Mesothelial cell of epicardium (in vitro differentiated cells): ENCODE measurements at places on chromosomes 16 and 17.

GRCh38 chr16:65263896-65264295 is 142.0 kb upstream of the CDH11 start:
- H3K4me3 ChIP-seq, result no peak overlapping the region
- no peak for DNase-seq
- H3K36me3 ChIP-seq, result no peaks in the 10 kb centered on the region
- H3K27ac ChIP-seq, result no peak overlapping the region
- H3K27me3 ChIP-seq, result no peaks in the 10 kb centered on the region
- no peaks in the 10 kb centered on the region for H3K4me1 ChIP-seq

DNA sequence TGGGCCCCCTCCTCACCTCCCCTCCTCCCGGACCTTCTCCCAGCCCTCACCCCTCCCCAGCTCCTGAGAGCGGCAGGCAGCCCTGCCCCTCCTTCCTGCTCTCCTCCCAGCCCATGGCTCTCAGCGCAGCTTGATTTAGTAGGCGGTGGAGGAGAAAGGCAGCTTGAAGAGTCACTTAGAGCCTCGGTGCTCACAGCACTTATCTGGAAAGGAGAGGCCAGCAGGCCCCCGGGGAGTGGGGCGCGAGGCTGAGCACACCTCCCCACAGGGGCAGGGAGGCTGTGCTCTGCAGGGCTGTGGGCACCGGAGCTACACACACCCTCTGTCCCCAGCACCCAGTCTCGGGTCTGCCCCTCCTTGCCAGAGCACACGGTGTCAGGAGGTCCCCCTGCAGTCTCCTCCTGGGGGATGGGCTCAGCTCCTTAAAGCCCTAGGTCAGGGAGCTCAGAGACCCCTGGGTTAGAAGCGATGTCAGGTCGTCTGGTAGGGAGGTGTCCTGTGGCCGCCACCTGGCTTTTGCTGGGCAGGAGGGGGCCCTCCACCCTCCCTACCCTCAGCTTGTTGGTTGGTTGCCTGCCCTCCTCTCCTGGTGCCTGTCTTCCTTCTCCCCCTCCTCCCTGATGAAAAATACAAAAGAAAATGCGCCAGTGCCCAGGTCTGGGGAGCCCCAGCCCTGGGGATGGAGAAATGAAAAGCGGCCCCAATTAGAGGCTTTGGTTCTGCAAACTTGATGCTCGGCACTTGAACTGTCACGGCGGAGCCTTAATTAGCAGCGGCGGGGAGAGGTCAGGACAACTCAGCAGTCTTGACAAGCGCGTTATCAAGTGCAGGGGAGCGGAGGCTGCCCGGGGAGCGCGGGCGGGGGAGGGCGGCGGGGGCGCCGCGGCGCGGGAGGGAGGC is 151.1 kb upstream of the GSE1 start:
- peak; percentile 79 for DNase-seq
- H3K4me1 ChIP-seq, result peaks cover 58% of the 10 kb centered on the region
- H3K36me3 ChIP-seq, result peaks cover 2% of the 10 kb centered on the region
- peak overlapping the region; percentile 97 for H3K27ac ChIP-seq
- H3K4me3 ChIP-seq, result peak overlapping the region; percentile 80

- peak overlapping the region; percentile 88 for H3K4me3 ChIP-seq
- peak overlapping the region; percentile 92 for H3K27ac ChIP-seq
- DNase-seq, result peak; percentile 33
- H3K27me3 ChIP-seq, result peaks cover 36% of the 10 kb centered on the region
- peaks cover 53% of the 10 kb centered on the region for H3K4me1 ChIP-seq
Observed at GRCh38 chr16:79601092-79601930, 774 bp upstream of the MAF start.

DNA sequence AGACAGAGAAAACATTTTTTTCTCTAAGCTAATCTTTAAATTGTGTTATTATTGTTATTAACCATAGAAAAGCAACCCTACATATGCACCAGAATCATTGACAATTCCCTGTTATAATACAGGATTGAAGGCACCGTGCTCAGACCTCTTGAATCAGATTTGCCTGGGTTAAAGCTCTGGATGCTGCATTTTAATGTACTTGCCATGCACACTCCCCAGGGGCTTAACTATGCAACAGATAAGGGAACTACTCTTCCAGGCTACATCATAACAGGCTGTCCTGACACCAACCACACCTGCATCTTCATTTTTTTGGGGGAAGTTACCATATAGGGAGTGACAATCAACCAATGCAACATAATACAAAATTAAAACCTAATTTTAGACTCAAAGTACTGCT is 1187.6 kb upstream of the CDH8 start:
- no peaks in the 10 kb centered on the region for H3K27me3 ChIP-seq
- no peak for DNase-seq
- no peak overlapping the region for H3K4me3 ChIP-seq
- H3K27ac ChIP-seq, result no peak overlapping the region

GRCh38 chr17:80034791-80035686 is 633 bp downstream of the TBC1D16 start:
- H3K36me3 ChIP-seq, result peaks cover 7% of the 10 kb centered on the region
- peak overlapping the region; percentile 95 for H3K27ac ChIP-seq
- no peaks in the 10 kb centered on the region for H3K27me3 ChIP-seq
- no peak for DNase-seq
- H3K4me3 ChIP-seq, result peak overlapping the region; percentile 94

GRCh38 chr17:9587969-9588656 is 11.7 kb downstream of the CFAP52 start:
- H3K4me1 ChIP-seq, result no peaks in the 10 kb centered on the region
- no peak overlapping the region for H3K27ac ChIP-seq
- no peaks in the 10 kb centered on the region for H3K36me3 ChIP-seq
- no peaks in the 10 kb centered on the region for H3K27me3 ChIP-seq
- no peak for DNase-seq
- no peak overlapping the region for H3K4me3 ChIP-seq

DNA sequence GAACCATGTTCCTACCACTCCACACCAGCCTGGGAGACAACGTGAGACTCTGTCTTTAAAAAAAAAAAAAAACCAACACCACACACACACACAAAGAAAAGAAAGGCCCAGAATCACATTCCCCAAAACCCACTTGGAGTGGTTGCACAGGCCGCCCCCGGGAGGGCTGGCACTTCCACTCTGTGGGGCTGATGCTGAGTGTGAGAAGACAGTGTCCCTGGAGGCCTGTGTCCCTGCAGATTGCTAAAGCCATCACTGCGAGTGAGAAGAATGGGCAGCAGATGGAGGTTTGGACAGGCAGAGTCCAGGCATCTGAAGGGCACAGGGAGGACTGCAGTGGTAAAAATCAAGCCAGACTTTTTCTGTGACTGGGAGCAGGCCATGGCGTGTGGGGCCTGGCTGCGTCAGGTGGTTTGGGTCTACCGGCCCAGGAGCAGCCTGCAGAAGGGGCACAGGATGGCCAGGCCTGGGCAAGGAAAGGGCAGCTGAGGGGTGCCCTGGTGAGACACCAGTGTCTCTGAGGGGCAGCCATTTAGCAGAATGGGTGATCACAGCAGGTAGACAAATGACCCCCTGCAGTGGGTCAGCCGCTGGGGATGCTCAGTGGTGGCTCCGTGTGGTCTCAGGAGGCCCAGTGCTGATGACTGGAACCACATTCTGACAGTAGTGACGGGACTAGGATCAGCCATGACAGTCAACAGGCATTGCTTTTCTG is 13.1 kb downstream of the CTRB2 start:
- peaks cover 5% of the 10 kb centered on the region for H3K27me3 ChIP-seq
- H3K27ac ChIP-seq, result no peak overlapping the region
- H3K4me1 ChIP-seq, result peaks cover 5% of the 10 kb centered on the region

DNA sequence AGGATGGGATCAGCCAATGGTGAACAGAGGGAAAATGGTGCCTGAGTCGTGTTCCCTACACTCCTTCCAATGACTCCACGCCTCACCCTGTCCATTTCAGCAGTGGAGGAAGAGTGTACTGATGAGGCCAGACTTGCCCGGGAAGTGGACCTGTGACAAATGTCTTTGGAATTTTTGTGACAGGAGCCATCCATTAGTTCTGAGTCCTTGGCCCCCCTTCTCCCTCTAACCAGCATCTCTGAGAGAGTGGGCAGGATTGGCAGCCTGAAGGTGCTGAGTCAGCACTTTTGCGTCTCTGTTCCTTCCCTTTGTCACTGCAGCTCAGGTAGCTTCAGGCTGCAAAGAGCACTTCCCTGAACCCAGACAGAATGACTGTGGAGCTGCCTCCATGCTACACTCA is 30.8 kb downstream of the BEAN1 start:
- DNase-seq, result no peak
- no peaks in the 10 kb centered on the region for H3K36me3 ChIP-seq
- peaks cover 37% of the 10 kb centered on the region for H3K27me3 ChIP-seq
- H3K27ac ChIP-seq, result no peak overlapping the region
- H3K4me1 ChIP-seq, result no peaks in the 10 kb centered on the region

GRCh38 chr17:43768382-43768781 is 9.8 kb upstream of the SOST start:
- H3K27me3 ChIP-seq, result no peaks in the 10 kb centered on the region
- no peak for DNase-seq
- H3K4me1 ChIP-seq, result no peaks in the 10 kb centered on the region
- no peak overlapping the region for H3K4me3 ChIP-seq
- H3K36me3 ChIP-seq, result peaks cover 38% of the 10 kb centered on the region

DNA sequence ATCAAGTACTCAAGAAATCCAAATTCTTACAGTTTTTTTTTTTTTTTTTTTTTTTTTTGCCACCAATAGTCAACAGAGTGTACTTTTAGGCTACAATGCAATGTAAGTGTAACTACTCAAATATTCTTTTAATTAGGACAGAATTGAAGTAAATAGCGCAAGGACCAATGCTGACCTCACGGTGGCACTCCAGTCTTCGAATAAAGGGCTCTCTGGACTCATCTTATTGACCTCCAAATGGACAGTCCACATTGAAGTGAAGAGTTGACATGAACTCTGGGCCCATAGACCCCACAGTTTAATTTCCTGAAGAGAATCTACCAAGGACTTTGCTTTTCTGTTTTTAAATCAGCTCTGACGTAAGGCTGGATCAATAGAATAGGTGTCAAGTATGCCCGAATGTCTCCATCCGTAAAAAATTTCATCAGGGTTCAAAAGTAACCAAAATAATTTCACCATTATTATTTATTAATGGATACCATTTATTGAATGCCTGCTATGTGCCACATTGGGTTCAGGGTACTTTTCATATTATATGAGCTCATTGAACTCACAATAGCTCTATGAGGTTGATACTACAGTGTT is 7.3 kb upstream of the DDX52 start:
- H3K27me3 ChIP-seq, result peaks cover 70% of the 10 kb centered on the region
- DNase-seq, result no peak
- H3K36me3 ChIP-seq, result no peaks in the 10 kb centered on the region
- no peak overlapping the region for H3K27ac ChIP-seq
- H3K4me3 ChIP-seq, result no peak overlapping the region

DNA sequence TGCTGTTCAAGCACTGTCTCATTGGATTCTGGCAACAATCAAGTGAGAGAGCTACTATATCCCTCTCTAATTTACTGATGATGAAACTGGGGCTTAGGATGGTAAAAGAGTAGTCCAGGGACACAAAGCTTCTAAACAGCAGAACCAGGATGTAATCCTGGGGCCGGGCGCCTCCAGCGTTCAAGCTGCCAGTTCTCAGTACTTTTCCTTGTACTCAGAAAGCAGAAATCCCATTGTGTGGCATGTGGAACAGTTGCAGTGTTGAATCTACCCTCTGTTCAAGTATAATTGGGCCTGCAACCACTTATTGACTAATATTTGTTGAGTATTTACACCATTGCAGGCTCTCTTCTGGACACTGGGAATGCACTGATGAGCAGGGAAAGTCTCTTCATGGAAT is 14.5 kb upstream of the CDH13 start:
- no peaks in the 10 kb centered on the region for H3K4me1 ChIP-seq
- H3K27ac ChIP-seq, result no peak overlapping the region
- H3K27me3 ChIP-seq, result peaks cover 13% of the 10 kb centered on the region
- no peaks in the 10 kb centered on the region for H3K36me3 ChIP-seq

DNA sequence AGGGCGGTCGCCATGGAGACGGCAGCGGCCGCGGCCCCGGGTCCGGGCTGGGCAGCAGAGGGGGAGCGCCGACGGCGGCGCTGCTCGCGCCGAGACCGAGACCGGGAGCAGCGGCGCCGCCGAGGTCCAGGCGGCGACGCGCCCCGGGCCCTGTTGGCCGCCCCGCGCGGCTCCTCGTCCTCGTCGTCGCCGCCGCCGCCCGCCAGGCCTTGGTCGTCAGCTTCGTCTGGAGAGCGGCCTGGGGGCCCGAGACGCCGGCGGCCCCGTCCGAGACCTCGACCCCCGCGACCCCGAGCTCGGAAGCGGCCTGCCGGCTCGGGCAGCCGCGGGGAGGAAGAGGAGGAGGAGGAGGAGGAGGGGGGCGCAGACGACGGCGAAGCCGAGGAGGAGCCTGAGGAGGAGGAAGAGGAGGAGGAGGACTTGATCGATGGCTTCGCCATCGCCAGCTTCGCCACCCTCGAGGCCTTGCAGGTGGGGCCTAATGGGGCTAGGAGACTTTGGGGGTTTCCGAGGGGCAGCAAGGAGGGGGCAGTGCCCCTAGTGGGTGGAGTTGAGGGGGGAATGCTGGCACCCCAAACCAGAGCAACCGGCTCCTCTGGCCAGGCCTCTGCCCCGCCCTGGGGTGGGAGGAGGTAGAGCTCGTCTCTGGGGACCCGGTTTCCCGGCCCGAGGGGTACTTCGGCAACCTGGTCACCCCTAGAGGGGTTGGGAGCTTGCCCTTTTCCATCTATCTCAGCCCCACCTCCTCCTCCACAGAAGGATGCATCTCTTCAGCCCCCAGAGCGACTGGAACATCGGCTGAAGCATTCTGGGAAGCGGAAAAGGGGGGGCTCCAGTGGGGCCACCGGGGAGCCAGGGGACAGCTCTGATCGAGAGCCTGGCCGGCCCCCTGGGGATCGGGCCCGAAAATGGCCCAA is 1.5 kb downstream of the FBRS start:
- peak; percentile 61 for DNase-seq
- peaks cover 36% of the 10 kb centered on the region for H3K4me1 ChIP-seq
- H3K27ac ChIP-seq, result peak overlapping the region; percentile 66
- H3K36me3 ChIP-seq, result peaks cover 17% of the 10 kb centered on the region
- H3K4me3 ChIP-seq, result peak overlapping the region; percentile 73
- no peaks in the 10 kb centered on the region for H3K27me3 ChIP-seq

DNA sequence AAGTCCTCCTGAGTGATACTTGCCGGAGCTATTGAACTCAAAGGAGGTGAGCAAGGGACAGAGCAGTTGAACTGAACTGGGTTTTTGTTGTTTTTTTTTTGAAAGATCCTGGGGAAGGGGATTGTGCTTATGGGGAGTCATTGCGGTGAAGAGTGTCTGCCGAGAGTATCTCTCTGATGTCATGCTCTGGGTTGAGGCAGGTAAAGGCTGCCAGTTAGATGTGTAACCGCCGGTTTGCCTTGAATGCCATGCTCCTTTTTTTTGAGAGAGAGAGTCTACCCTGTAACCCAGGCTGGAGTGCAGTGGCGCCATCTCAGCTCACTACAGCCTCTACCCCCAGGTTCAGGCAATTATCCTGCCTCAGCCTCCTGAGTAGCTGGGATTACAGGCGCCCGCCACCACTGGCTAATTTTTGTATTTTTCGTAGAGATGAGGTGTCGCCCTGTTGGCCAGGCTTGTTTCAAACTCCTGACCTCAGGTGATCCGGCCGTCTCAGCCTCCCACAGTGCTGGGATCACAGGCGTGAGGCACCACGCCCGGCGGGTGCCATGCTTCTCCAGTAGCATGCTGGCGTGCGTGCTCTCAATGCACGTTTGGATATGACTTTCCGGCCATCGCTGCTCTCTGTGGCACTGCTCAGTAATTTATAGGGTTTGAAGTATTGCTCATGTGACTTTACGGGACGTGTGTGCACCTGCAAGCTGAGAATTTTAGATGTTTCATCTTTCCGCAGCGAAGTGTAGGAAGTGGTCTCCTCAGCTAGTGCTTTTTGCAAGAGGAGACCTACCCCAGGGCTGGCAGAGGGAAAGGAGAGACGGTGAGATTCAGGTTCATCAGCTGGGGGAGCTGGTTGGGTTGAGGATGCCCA is 8.5 kb downstream of the ZC3H18 start:
- DNase-seq, result no peak
- no peak overlapping the region for H3K27ac ChIP-seq
- H3K36me3 ChIP-seq, result peaks cover 29% of the 10 kb centered on the region
- H3K4me3 ChIP-seq, result no peak overlapping the region
